ENCODE measurements at places on chromosomes 3 and 15. TPM values are rescaled to one million over a fixed set of nuclear protein-coding genes. Genes with fewer than 3 reads are reported as not detected.

Gene FBXO40
- 0.18 TPM for polyA plus RNA-seq

Gene XCR1
- polyA plus RNA-seq: not detected

Gene NANOGP8
- polyA plus RNA-seq: not detected

Gene ESYT3
- 0.05 TPM for polyA plus RNA-seq

Gene GOLGA8M
- not detected for polyA plus RNA-seq

Gene TMEM207
- not detected for polyA plus RNA-seq

Gene CISH
- polyA plus RNA-seq: 3.1 TPM

Gene NMNAT3
- 0.89 TPM for polyA plus RNA-seq

Measured in IgD-negative memory B cell (primary cell).